ENCODE measurements at places on chromosomes 13 and 19. TPM values are rescaled to one million over a fixed set of nuclear protein-coding genes. Genes with fewer than 3 reads are reported as not detected.

DNA sequence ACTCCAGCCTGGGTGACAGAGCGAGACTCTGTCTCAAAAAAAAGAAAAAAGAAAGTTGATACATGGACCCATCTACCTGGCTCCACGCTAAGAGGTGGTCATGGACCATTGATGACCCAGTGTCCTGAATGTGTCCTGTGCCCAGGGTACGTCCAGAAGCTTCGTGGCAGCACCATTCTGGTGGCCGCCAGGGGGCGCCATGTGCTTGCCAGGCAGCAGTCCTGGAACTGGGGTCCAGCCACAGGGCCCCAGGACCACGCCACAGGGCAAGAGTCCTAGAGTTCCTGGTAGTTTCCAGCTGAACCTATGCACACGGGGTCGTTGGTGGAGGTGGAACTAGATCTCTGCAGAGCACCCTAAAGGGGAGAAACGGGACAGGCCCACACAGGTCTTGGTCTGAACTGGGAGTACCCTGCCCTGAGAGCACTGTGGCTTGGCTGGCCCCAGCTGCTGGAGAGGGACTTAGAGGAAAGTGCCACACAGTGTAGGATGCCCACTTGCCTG, 19.9 kb upstream of the FBXO27 start:
- no peaks in the 10 kb centered on the region for H3K4me1 ChIP-seq
- H3K27ac ChIP-seq: peak overlapping the region; percentile 20
- DNase-seq: peak; percentile 71
- no peaks in the 10 kb centered on the region for H3K36me3 ChIP-seq
- H3K4me3 ChIP-seq: no peak overlapping the region

DNA sequence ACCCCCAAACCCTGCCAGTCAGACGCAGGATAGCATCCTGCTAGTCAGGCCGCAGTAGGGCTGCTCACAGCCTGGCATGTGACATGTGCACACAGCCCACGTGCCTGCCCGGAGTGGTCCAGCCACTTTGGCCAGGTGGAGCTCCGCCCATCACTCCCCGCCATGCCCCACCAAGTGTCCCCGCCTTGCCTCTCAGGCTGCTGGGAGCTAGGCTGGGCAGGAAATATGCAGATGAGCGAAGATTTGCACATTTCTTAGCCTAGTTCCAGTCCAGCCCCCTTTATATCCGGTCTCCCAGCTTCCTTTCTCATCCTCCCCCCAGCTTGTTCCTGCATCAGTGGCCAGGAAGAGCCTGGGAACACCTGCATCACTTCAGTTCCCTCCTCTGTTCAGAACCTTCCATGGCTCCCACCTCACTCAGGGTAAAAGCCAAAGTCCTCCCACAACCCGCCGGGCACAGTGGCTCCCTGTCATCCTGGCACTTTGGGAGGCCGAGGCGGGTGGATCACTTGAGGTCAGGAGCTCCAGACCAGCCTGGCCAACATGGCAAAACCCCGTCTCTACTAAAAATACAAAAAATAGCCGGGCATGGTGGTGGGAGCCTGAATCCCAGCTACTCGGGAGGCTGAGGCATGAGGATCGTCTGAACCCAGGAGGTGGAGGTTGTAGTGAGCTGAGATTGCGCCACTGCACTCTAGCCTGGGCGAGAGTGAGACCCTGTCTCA, 2.3 kb upstream of the DOCK6 start:
- no peaks in the 10 kb centered on the region for H3K36me3 ChIP-seq
- peaks cover 60% of the 10 kb centered on the region for H3K27me3 ChIP-seq
- no peak overlapping the region for H3K4me3 ChIP-seq
- peaks cover 6% of the 10 kb centered on the region for H3K4me1 ChIP-seq
- DNase-seq: no peak
- no peak overlapping the region for H3K27ac ChIP-seq

DNA sequence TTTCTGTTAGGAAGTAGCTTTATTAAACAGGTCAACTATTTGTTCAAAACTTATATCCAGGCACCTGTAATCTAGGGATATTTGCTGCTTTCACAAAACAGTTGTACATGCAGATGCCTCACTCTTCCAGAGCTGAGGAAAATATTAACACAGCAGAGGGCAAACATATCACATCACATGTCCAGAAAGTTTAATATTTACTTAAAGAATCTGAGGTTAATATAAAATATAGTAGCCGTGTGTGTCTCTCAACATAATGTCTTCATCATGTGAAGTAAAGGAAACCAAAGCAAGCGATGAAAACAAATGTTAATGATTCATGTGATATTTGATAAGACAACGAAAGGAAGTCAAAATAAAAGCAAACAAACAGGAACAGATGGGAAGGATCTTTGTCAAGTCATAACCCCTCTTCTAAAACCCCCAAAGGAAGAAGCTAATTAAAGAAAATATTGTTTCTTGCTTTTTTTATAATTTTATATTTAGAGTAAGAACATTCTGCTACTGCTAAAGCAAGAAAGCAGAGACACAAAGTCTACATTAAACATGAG, 418.8 kb downstream of the DACH1 start:
- DNase-seq: no peak
- no peaks in the 10 kb centered on the region for H3K4me1 ChIP-seq
- H3K27ac ChIP-seq: no peak overlapping the region
- no peaks in the 10 kb centered on the region for H3K27me3 ChIP-seq

- no peaks in the 10 kb centered on the region for H3K27me3 ChIP-seq
- H3K27ac ChIP-seq: no peak overlapping the region
- no peak overlapping the region for H3K4me3 ChIP-seq
- no peaks in the 10 kb centered on the region for H3K4me1 ChIP-seq
- DNase-seq: no peak
- H3K36me3 ChIP-seq: no peaks in the 10 kb centered on the region
Observed at GRCh38 chr13:97321616-97322321, 99.6 kb downstream of the MBNL2 start.

DNA sequence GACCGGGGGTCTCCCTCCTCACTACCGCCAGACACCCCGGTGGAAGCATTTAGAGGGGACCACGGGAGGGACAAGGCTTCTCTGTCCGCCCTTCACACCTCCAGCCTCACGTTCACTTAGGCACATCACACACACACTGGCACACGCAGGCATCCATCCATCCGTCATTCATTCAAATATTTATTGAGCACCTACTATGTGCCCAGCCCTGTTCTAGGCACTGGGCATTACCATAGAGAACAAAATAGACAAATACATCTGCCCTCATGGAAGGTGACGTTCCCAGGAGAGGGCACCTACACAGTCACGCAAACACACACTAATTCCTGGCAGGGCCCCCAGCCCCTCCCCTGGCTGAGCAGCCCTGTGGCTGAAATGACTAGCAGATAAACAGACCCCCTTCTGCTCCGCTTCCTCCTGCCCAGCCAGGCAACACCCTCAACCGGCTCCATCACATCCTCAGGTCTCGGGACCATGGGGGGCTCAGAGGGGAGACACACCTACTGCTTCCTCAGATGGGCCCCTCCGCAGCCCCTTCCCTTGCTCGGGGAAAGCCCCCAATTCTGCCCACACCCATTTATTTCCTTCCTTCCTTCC, 3.7 kb upstream of the NOP53 start:
- no peaks in the 10 kb centered on the region for H3K27me3 ChIP-seq
- H3K4me3 ChIP-seq: no peak overlapping the region
- peaks cover 25% of the 10 kb centered on the region for H3K4me1 ChIP-seq
- H3K36me3 ChIP-seq: peaks cover 6% of the 10 kb centered on the region

The GPR18 gene
- 16.6 TPM for total RNA-seq

DNA sequence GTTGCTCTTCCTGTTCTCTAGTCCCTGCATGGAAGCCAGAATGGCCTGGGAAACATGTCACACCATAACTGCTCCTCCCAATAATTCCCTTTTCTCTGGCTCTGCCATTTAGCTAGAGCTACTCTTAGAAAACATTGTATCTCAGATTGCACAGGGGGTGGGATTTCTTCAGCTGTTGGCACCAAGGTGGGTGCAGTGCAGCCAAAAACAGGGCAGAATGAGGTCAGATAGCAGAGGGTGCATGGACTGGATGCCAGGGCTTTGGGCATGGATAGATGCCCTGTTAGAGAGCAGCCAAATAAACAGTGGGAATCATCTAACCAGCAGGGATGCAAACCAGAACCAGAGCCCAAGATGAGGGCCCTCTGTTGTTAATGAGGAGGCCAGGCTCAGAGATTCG, 4.9 kb upstream of the AMER2 start:
- no peaks in the 10 kb centered on the region for H3K36me3 ChIP-seq
- peaks cover 1% of the 10 kb centered on the region for H3K4me1 ChIP-seq
- no peak overlapping the region for H3K27ac ChIP-seq
- H3K27me3 ChIP-seq: peaks cover 39% of the 10 kb centered on the region
- H3K4me3 ChIP-seq: no peak overlapping the region

The SHANK1 gene
- not detected for total RNA-seq

- no peaks in the 10 kb centered on the region for H3K27me3 ChIP-seq
- no peak for DNase-seq
- no peak overlapping the region for H3K27ac ChIP-seq
- peaks cover 2% of the 10 kb centered on the region for H3K36me3 ChIP-seq
Observed at GRCh38 chr19:2154587-2155075, 3.3 kb upstream of the AP3D1 start.

DNA sequence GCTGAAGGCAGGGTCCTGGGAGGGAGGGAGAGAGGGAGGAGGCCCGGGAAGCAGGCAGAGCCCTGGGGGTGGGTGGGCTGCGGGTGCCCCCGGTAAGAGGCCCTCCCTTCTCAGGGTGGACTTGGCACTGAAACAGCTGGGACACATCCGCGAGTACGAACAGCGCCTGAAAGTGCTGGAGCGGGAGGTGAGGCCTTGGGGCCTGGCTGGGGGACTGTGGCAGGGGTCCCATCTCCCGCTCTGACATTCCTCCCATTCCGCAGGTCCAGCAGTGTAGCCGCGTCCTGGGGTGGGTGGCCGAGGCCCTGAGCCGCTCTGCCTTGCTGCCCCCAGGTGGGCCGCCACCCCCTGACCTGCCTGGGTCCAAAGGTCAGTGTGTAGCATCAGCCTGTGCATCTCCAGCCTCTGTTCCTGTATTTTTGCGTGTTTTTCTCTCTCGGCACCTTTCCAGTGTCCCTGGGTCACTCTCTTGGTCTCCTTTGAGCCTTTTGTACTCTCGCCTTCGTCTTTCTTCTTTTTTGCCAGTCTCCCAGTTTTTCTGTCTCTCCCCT, 53.4 kb downstream of the TRPM4 start:
- DNase-seq: no peak
- no peaks in the 10 kb centered on the region for H3K27me3 ChIP-seq
- H3K36me3 ChIP-seq: no peaks in the 10 kb centered on the region
- no peak overlapping the region for H3K4me3 ChIP-seq
- H3K27ac ChIP-seq: no peak overlapping the region

DNA sequence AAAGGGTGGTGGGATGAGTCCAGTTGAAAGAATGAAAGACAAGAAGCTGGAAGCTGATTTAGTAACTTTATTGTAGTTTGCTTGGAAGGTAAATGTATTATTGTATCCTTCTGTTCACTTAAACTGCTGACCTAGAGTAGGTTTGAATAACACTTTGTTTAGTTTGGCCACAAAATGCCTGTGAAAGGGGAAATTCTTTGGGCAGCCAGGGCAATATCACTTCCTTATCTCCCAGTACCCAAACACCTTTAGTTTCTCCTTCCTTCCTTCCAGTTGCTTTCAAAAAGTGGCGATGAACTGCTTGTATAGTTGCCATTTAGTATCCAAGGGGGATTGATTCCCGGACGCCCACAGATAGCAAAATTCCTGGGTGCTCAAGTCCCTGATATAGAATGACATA, 120.1 kb downstream of the PAN3 start:
- no peaks in the 10 kb centered on the region for H3K27me3 ChIP-seq
- DNase-seq: no peak
- no peaks in the 10 kb centered on the region for H3K4me1 ChIP-seq
- peaks cover 34% of the 10 kb centered on the region for H3K36me3 ChIP-seq
- no peak overlapping the region for H3K27ac ChIP-seq

DNA sequence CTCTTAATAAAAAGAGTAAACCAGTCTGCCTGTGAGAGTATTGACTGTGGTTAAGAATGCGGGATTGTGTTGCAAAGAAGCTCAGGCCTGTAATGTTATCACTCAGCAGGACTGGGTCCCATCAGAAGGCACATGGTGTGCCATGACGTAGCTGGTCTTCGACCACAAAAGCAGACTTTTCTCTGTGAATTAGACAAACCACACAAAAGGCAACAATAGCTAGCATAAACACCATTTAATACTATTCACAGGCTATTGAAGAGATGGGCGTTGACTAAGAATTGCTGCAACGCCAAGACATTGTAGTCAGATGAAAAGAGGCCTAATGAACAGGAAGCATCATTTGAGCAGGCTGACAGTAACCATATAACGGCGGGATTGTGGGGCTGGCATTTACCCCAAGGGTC, 235.6 kb upstream of the SOX21 start:
- H3K4me1 ChIP-seq: no peaks in the 10 kb centered on the region
- H3K27ac ChIP-seq: no peak overlapping the region
- no peak overlapping the region for H3K4me3 ChIP-seq
- no peak for DNase-seq
